ENCODE measurements at places on chromosomes 1 and 21.

- DNase-seq, result no peak
These were observed 105.9 kb upstream of the POU3F1 start for GRCh38 chr1:38152351-38153065.

- no peak for DNase-seq
These were observed 251.0 kb downstream of the LRRIQ3 start for GRCh38 chr1:73947009-73947408.

- DNase-seq, result peak; percentile 86
These were observed 63.3 kb upstream of the LRRC8D start for GRCh38 chr1:89757532-89757931.

GRCh38 chr1:228848406-228848805 lies 113.1 kb downstream of the RHOU start:
- DNase-seq, result no peak

GRCh38 chr1:57483954-57484353 lies 60.1 kb upstream of the DAB1 start:
- no peak for DNase-seq

- DNase-seq, result no peak
These were observed 50.2 kb downstream of the UBE4B start for GRCh38 chr1:10082785-10083479.

DNA sequence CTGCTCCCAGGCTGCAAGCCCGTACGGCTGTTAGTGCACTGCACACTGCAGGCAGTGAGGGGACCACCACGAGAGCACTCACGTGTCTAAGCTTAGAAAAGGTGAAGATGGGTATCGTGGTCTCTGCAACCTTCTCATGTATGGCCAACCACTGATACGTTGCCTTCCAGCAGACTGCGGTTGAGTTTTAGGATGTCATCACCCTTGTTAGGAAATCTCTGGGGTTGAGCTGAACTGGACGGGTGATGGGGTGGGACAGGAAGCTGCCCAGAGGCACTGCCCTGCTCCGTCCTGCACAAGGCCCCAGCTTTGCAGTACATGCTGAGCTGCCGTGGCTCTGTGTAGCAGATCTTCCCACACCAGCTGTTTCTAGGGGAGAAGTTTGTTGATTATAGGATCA lies 43.3 kb downstream of the FAAP20 start:
- peak; percentile 32 for DNase-seq

- DNase-seq, result peak; percentile 34
These were observed 27.5 kb upstream of the ROR1 start for GRCh38 chr1:63746129-63746864.

- no peak for DNase-seq
These were observed 3.2 kb upstream of the KLHDC8A start for GRCh38 chr1:205359771-205360565.

Measured in activated CD8-positive, alpha-beta T cell treated with anti-CD3 and anti-CD28 coated beads for 36 hours (primary cell).